ENCODE measurements at places on chromosomes 7 and 10. TPM values are rescaled to one million over a fixed set of nuclear protein-coding genes. Genes with fewer than 3 reads are reported as not detected.
A peak's percentile ranks its signal among the peaks of the same experiment; 100 is the strongest.

DNA sequence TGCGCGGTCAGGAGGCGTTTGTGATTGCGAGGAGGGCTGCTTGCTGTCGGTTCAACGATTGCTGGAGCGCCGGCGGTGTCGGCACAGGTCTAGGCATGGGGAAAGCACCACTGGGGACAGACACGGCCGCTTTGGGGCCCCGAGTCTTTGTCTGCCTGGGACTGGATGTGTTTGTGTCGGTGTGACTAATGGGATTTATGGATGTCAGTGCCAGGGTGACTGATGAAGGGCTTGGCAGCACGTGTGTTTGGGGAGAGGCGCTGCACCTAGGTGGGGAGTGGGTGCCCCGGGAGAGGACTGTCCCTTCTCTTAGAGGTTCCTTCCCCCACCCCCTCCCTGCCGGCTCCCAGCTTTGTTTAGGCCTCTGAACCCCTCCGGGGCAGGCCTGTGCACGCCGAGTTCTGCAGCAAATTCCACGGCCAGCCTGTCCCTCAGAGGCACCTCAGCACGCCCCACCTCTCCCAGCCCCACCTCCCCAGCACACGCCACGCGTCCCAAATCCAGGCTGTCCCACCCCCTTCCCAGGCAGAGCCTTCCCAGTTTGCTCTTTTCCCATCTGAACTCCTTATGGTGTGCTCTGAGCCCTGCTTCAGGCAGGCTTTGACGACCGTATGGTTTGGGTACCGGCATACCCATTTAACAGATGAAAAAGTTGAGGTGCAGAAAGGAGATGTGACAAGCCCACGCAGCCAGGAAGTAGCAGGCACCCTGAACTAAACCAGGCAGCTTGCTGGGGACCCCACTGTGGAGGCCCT is 6.4 kb upstream of the TNRC18 start:
- DNase-seq = peak; percentile 81

GRCh38 chr10:69025370-69025896 is 36.8 kb downstream of the KIFBP start:
- no peak for DNase-seq

DNA sequence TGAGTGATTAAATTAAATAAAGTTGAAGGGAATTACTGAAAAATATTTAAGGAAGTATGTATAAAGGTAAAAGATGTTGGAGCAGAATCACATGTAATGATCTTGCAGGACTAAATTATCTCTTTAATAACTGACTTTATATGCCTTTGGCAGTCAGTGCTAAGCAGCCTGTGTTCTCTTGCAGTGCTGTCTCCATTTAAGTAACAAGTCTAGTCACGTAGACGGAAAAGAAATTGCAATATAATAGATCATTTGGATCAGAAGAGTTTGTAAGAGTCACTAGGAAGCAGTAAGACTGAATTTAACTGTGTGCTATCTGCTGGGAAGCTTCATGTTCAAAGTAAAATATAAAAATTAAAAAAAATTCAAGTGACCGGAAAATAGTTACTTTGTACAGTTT is 21.4 kb downstream of the BZW2 start:
- peak; percentile 20 for DNase-seq

DNA sequence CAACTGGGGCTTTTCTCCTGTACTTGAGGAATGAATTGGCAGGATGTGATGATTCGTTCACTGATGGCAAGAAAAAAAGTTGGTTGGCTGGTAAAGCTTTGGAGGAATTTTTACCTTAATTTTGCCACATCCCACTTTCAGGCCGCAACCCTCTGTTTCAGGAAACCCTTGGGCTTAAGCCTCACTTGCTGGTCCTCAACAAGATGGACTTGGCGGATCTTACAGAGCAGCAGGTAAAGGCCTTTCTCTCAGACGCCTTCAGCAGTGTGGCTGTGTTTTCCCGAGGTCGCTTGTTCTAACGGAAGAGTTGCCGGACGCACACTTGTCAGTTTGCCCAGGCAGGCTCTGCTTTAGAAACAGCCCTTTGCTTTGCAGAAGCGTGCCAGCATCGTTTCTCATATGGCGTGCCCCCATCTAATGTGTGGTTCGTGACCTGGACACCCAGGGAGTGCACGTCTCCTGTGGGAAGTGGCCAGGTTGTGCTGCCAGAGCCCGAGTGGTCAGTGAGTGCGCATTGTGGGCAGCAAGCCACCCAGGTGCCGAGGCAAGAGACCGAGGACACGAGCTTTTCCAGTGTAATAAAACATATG is 2.2 kb downstream of the MTG1 start:
- DNase-seq = no peak

DNA sequence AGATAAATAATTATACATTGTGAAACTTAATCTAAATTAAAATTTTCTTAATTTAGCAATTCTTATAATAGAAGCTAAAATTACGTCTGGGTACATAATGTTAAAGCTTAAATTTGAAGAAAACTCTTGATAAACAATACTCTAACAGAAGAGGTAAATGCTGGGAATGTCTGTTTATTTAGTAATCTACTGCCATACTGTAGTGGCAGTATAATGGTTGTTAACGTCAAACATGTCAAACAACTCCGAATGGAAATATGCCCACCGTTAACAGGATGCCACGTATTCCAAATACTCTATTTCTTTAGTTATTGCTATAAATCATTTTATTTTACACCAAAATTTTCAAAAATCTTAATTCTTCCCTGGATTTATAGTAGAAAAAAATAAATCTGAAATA is 40.0 kb upstream of the PTPN12 start:
- DNase-seq = no peak

DNA sequence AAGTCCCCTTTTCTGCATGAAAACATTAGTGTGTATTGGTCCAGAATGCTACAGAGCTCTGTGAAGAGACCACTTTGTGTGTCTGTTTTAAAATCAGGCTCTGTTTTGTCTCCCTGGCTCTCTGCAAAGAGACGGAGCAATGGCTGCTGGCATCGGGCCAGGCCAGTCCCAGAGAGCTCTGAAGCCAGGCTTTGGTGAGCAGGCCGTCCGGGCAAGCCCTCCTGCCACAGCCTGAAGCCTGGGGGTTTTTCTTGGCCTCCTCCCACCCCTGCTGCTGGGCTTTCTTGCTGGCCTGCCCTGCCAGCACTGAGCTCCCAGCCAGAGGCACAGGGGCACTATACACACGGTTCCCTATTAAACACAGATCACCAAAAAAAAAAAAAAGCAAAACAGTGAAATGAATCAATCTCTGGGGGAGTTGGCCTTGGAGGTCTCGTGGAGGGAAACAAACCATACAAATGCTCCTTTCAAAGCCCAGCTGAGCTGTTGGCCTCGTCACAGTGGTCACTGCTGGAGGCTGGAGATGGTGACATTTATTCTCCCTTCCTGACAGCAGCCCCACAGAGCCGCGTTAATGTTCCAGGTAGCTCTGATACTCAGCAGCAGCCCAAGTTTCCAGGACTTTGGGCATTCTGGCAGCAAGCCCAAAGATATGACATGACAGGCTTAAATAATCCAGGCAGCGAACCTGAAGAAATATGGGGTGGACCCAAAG is 237.2 kb downstream of the TCF7L2 start:
- peak; percentile 63 for DNase-seq

GRCh38 chr7:131061158-131061557 is 266.5 kb upstream of the MKLN1 start:
- DNase-seq = no peak

DNA sequence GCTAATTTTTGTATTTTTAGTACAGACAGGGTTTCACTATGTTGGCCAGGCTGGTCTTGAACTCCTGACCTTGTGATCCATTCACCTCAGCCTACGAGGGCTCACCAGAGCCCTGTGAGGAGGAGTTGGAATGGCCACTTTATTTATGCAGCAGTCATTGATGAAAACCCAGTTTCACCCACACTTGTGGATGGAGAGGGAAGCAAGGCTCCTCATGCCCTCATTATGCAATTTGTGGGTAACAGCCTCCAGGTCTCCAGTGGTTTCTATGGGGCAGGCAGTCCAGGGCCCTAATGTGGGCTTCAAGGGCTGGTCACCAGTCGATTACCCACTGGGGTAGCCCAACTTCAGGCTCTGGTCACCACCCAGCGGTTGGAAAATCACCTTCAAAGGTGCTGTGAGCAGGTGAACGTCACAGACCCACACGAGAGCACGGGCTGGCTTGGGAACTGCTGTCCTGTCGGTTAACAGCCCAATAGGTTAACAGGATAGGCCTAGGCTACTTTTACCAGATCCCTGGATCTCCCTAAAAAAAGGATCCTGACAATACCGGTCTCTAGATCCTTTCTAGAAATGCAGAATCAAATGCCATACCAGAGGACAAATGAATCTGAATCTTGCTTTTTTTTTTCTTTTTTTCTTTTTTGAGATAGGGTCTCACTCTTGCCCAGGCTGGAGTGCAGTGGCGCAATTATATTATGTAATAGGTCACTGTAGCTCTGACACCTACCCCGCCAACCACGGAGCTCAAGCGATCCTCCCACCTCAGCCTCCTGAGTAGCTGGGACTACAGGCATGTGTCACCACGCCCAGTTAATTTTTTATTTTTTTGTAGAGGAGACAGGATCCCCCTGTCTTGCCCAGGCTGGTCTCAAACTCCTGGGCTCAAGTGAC is 97.8 kb downstream of the SLC37A3 start:
- DNase-seq = no peak

DNA sequence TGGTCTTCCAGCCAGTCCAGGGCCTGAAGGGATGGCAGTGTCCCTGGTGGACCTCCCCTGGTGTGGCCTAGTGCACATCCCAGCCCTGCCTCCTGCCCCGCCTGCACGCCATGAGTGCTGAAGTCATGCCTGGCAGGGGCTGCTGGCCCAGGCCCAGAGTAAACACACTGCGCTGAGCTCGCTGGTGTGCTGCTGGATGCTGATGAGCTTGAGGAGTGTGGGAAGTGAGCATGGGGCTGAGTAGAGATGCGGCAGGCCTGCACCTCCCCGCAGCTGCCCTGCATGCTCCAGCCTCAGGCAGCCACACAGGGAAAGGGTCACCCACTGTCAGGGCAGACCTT is 43.2 kb downstream of the HTRA1 start:
- peak; percentile 96 for DNase-seq

DNA sequence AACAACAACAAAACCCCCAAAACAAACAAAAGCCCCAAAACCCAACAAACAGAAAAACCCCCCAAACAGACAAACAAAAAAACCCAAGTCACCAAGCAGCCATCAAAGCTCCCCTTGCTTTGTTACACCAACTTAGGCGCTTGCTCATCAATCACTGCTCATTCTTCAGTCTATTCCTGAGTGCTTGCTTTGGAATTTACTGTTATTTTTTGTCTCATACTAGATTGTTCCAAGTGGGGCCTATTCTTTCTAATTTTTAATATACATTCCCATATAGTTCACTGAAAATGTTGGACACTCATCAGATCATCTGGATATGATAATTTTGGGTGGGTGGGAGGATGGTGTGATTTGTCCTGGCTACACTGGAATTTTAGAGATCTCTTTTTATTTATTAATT is 126.0 kb upstream of the JCAD start:
- DNase-seq = no peak

DNA sequence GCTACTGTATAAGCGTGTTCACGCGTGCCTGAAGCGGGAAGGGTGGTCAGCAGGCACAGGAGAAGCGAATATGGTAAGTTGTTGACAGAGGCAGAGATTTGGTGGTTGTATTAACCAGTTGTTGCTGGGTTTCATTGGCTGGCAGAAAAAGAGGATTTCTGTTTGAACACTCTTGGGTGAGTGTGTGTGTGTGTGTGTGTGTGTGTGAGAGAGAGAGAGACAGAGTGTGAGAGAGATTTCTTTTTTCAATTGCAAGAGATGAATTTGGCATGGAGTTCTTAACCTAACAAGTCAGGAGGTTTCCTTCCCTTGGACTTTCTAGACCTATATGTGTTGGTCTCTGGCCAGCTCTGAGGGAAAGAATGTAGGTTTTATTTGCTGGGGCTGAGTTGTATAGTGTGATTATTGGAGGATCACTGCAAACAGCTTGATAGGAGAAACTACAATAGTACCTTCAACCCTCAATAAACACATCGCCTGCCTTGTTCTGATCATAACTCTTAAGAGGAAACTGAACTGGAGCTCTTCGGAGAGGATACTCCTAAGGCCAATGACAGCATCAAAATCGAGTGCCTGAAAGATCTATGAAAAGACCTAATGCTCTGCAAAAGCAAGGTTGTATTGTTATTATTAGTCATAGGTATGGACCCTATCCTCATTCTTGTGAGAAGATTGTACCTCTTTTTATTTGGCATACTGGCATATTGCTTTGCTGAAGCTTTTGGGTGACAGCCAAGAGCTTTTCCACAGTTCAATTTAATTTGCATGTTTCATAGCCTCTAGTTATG is 1.2 kb downstream of the MCU start:
- DNase-seq = peak; percentile 61

- DNase-seq = no peak
Observed at GRCh38 chr7:157488966-157489365, 152.2 kb downstream of the DNAJB6 start.

DNA sequence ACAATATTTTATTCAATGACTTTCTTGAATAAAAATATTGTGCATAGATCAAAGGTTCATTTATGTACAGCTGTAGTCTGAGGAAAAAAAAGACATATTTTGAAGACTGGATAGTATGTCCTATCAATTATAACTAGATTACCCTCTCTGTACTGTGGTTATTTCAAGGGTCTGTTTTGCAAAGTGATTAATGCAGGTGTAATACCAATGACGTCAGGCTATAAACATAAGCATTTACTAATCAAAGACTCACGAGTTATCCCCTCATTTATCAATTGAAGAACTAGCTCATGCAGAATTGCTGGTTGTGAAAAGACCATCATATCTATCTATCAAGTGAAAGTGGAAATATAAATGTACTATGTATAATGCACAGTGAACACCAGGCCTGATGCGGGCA is 213.6 kb upstream of the HGF start:
- DNase-seq = no peak

DNA sequence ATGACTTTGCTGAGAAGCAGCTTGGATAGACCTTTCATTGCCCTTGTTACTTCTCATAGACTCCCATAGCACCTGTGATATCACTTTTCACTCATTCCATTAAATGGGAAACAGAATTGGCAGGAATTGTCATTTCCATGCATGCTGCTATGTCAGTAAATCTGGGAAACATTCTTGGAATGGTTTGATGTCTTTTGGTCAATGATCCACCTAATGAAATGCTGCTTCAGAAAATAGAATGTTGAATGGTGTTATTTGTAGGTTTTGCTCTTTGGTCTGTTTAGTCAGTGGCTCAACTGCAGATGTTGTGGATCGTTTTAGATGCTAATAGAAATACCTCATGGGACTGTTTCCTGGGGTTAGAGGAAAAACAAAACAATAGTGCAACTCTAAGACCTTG is 127.8 kb downstream of the PLPP4 start:
- DNase-seq = no peak

- DNase-seq = no peak
Observed at GRCh38 chr10:110364531-110364937, 59.8 kb upstream of the SMNDC1 start.

The CWF19L1 gene
- 25.9 TPM for polyA plus RNA-seq

The AMPH gene
- polyA plus RNA-seq = 6.2 TPM

The ASB10 gene
- polyA plus RNA-seq = 1.3 TPM

The ZNF727 gene
- polyA plus RNA-seq = not detected

The EMX2 gene
- 10.2 TPM for polyA plus RNA-seq

The FANK1 gene
- polyA plus RNA-seq = 0.36 TPM

The MET gene
- 13.5 TPM for polyA plus RNA-seq

The ADCY1 gene
- 10.3 TPM for polyA plus RNA-seq

The GNAT3 gene
- polyA plus RNA-seq = 0.23 TPM

All from muscle of leg (tissue), 16 donors.